ENCODE measurements at places on chromosomes 1 and 21. TPM values are rescaled to one million over a fixed set of nuclear protein-coding genes. Genes with fewer than 3 reads are reported as not detected.

Gene HHAT
- total RNA-seq: 1.0 TPM

Gene TNFRSF18
- 0.26 TPM for total RNA-seq

Gene CFHR1
- total RNA-seq: not detected

Gene LRRC38
- 0.13 TPM for total RNA-seq

Gene SAMD13
- 0.63 TPM for total RNA-seq

Gene TSACC
- total RNA-seq: not detected

Gene MPZ
- 1.5 TPM for total RNA-seq

Gene SYCP1
- not detected for total RNA-seq

Gene GFI1
- total RNA-seq: not detected

Gene GBP6
- total RNA-seq: not detected

Gene ACTN2
- total RNA-seq: not detected

Gene SPRR3
- not detected for total RNA-seq

Gene P3H1
- 67.0 TPM for total RNA-seq

Gene B3GALT6
- 16.8 TPM for total RNA-seq

Gene CATSPERE
- total RNA-seq: 0.39 TPM
